ENCODE measurements at places on chromosomes 5 and 9.
A peak's percentile ranks its signal among the peaks of the same experiment; 100 is the strongest.

- DNase-seq: peak; percentile 44
These were observed 35.4 kb downstream of the UBE2R2 start for GRCh38 chr9:33852216-33852826.

GRCh38 chr5:132821791-132822190 is 8.7 kb downstream of the SHROOM1 start:
- DNase-seq: no peak

GRCh38 chr9:134621558-134622110 is 20.0 kb upstream of the COL5A1 start:
- no peak for DNase-seq

DNA sequence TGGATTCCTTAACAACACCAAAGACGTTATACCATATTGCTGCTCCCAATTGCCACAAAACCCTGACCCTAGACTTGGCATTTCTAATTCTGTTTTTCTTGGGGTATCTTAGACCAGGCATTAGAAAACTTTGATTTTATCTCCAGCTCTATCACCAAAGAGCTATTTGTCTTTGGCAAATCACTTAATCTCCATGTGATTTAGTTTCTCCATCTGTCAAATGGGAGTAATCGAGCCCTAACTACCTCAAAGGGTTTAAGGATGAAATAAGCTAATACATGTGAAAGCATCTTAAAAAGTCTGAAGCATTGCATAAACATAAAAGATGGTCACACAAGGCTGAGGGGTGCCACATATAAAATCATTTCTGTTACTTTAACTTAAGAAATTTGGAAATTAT is 60.6 kb downstream of the FYB1 start:
- no peak for DNase-seq

- no peak for DNase-seq
These were observed 96.4 kb upstream of the SPOCK1 start for GRCh38 chr5:137595396-137596079.

- no peak for DNase-seq
These were observed 73.5 kb downstream of the MTAP start for GRCh38 chr9:21875893-21876292.

GRCh38 chr5:133141746-133142145 is 89.9 kb downstream of the HSPA4 start:
- DNase-seq: no peak

GRCh38 chr5:93053825-93054224 is 527.2 kb downstream of the NR2F1-AS1 start:
- no peak for DNase-seq

- no peak for DNase-seq
These were observed 205.9 kb downstream of the TRIO start for GRCh38 chr5:14349029-14349428.

- DNase-seq: no peak
These were observed 259.7 kb downstream of the CDH10 start for GRCh38 chr5:24385070-24385469.

GRCh38 chr9:136140046-136140445 is 21.4 kb upstream of the TMEM250 start:
- DNase-seq: no peak

DNA sequence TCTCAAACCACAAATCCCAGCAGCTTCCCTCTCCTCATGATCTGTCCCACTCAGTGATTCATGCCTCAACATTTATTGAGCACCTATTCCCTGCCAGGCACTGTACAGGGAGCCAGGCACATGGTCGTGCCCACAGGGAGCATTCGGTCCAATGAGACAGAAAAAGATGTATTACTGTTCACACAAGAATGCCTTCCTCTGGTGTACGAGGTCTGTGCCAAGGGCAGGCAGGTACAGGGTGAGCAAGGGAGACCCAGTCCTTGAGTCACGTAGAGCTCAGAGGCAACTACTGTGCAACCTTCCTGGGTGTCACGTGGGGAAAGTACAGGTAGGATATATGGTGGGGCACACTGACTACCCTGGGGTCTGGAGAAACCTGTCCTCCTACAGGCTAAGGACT is 4.6 kb downstream of the CNTFR start:
- DNase-seq: no peak

GRCh38 chr5:148384380-148384737 is 601 bp downstream of the FBXO38 start:
- no peak for DNase-seq

DNA sequence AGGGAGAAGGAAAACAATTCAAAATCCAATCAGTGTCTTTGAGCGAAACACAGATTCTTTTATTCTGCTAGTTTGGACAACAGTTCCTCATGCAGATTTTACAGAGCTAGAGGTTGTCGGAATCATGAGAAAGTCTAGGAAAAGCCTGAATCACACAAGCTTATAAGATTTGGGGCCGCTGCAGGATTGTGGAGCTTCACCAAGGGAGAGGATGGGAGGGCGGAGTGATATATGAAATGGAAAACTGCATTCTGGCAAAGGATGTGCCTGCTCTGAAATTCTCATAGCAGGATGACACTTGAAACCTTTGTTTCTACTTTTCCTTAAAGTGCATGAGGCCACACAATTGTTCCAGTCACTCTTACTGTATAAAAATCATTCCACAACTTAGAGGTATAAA is 134.3 kb downstream of the OR2K2 start:
- DNase-seq: no peak

- DNase-seq: no peak
These were observed 38.1 kb downstream of the ANGPTL2 start for GRCh38 chr9:127084076-127085039.

- DNase-seq: no peak
These were observed 119.5 kb downstream of the BAAT start for GRCh38 chr9:101265261-101265660.

DNA sequence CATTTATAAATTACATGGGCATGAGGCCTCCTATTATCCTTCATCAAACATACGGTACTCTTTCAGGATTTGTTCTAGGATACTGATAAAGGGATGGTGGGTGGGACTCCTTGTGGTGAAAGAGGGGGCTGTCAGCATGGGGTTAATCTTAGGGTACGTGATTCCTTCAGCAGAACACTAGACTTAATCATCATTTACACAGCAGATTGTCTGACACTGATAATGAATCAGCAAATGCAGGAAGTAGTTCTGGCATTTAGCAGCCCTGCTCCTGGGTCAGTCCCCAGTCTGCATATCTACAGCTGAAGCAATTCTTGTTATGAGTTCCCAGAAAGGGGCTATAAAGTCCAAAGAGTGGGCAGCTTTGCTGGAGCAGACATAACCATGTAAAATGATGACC is 384.6 kb downstream of the SPOCK1 start:
- no peak for DNase-seq

- no peak for DNase-seq
These were observed 60.2 kb downstream of the PPARGC1B start for GRCh38 chr5:149790276-149790675.
